CMK (cell line): ENCODE measurements at places on chromosomes 13 and 19.

DNA sequence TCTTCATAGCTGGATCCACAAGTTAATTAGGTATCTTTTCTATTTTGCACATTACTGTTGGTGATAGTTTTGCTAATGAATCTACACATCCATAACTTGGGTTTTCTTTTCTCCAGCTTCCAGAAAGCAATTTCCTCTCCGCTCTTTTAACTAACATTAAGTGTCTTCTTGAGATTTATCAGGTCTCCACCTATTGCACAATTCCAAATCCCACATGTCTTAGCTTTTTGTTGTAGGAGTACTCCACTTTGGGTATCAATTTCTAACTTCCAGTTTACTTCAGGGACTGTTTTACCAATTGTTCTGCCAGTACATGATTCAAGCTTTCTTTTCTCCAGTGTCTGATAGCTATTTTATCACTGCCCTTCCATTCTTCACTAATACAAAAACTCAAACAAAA, 129.6 kb downstream of the OLFM4 start:
- DNase-seq, result no peak

GRCh38 chr19:799076-799881, 2.0 kb downstream of the PTBP1 start:
- no peak for DNase-seq

GRCh38 chr13:42189061-42189460, 82.9 kb upstream of the AKAP11 start:
- no peak for DNase-seq

GRCh38 chr13:95182570-95183265, 118.5 kb downstream of the ABCC4 start:
- no peak for DNase-seq

DNA sequence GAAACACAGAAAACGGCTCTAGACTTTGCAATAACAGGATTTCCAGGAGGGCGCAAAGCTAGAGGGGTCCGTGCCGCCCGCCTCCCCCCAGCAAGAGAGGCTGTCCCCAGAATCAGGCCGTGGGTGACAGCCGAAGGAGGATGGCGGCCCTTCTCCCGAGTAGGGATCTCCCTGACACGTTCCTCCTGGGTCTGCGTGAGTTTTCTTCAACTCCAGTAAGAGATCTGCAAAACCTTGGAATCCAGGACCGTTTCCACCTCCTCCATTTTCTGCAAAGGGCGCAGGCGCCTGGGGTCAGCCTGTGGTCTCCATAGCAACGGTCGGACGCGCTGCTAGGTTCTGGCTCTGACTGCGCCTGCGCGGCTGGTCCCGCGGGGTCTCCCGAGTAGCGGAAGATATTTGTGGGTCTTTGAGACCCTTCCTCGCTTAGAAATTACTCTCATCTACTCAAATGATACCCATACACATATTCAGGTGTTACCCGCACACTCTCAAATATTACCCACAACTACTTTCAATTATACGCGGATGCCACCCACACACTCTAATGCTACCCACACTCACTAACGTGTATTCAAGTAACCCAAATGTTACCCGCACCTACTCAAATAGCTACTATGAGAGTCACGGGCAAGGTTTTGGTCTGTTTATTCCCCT, 2.1 kb downstream of the PNMA8C start:
- no peak for DNase-seq

- no peak for DNase-seq
Measured at GRCh38 chr13:28658539-28658795, 463 bp upstream of the POMP start.

- DNase-seq, result no peak
Measured at GRCh38 chr13:109870696-109871370, 84.5 kb upstream of the IRS2 start.

GRCh38 chr19:4597975-4598671, 38.6 kb upstream of the SEMA6B start:
- DNase-seq, result peak; percentile 47

DNA sequence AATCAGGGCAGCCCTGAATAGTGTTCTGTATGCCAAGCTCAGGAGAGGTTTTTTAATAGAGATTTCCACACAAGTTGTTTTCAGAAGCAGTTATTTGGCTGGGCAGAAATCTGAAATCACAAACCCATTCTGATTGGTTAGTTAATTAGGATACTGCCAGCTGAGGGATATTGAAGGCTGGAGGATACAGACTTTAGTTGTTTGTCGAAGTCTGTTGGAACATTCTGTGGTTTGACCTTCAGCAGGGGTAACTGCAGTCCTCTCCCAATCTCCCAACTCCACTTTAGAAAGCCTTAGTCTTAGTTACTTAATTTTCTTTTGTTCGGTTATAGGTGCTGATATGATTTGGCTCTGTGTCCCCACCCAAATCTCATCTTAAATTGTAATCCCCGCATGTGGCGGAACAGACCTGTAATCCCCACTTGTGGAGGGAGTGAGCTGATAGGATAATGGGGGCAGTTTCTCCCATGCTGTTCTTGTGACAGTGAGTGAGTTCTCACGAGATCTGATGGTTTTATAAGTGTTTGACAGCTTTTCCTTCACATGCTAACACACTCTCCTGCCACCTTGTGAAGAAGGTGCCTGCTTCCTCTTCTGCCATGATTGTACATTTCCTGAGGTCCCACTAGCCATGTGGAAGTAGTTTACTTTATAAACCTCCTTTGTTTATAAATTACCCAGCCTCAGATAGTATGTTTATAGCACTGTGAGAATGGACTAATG, 169.2 kb downstream of the GPC5 start:
- no peak for DNase-seq

DNA sequence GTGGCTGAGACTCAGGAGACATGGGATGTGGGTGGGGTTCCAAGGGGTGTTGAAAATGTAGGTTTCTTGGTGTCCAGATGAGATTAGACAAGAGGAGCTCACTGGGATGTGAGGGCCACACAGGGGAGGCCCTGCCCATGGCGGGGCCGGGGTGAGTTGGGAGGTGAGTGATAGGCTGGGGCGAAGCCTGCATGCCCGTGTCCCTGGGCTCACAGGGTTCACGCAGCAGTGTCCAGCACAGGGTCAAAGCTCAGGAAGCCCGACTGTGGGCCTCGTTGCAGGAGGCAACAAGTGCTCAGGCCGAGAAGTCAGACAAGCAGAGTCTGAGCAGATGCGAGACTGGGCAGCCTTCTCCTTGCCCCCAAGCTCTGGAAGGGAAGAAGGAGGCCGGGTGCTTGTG, 27.2 kb downstream of the CCDC8 start:
- no peak for DNase-seq

GRCh38 chr19:7742991-7743390, 4.3 kb downstream of the CD209 start:
- no peak for DNase-seq

- no peak for DNase-seq
Measured at GRCh38 chr19:2011169-2011568, 4.3 kb downstream of the BTBD2 start.

DNA sequence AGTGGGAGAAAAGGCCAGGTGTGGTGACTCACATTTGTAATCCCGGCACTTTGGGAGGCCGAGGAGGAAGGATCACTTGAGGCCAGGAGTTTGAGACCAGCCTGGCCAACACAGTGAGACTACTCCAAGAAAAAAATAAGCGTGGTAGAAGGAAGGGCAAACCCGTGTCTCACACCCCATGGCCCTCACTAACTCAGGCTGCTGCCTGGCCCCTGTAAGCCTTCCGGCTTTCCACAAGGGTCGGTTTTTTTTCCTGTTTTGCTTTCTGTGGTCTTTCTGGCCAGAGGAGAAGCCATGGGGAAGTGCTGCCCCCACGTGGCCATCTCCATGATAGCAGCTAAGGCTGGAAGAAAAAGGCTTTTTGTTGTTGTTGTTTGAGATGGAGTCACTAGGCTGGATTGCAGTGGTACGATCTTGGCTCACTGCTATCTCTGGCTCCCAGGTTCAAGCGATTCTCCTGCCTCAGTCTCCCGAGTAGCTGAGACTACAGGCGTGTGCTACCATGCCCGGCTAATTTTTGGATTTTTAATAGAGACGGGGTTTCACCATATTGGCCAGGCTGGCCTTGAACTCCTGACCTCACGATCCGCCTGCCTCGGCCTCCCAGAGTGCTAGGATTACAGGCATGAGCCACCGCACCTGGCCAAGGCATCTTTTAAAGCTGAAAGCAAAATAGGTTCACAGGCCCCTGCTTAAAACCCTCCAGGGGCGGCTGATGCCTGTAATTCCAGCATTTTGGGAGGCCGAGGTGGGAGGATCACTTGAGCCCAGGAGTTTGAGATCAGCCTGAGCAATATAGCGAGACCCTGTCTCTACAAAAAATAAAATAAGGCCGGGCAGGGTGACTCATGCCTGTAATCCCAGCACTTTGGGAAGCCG, 7.5 kb upstream of the ARHGEF18 start:
- DNase-seq, result peak; percentile 60

GRCh38 chr13:112056739-112057438, 10.1 kb upstream of the SOX1 start:
- DNase-seq, result no peak
